Activated T-helper 1 cell treated with anti-CD3 and anti-CD28 coated beads, Interleukin-12 subunit alpha, Interleukin-12 subunit beta, Interleukin-2, Interleukin-4 antibody, amounts not matched to agents 30 ng/mL and 10 ng/mL and 1 ng/mL, durations not matched to agents 14 hours and 24 hours and 36 hours (primary cell): ENCODE measurements at places on chromosomes 5 and 9.

GRCh38 chr9:122286764-122287163, 22.1 kb downstream of the MRRF start:
- DNase-seq: no peak

GRCh38 chr9:135907006-135907430, 328 bp downstream of the CAMSAP1 start:
- DNase-seq: no peak

DNA sequence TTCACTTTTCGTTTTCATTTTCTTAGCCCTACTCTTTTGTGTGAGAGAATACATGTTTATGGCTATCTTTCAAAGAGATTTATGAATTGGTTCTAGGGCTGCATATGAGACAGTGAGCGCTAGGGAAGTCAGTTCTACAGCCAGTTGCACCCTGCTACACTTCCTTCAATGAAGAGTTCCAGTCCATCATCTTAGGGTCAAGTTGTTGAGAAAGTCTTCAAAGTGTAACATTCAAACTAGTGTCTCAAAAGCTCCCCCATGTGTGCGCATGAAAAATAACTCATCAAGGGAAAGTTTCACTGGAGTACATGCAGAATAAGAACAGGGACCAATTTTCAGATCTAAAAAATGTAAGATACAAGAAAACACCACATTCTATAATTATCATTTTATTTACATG, 317.2 kb downstream of the DEPDC1B start:
- DNase-seq: no peak

DNA sequence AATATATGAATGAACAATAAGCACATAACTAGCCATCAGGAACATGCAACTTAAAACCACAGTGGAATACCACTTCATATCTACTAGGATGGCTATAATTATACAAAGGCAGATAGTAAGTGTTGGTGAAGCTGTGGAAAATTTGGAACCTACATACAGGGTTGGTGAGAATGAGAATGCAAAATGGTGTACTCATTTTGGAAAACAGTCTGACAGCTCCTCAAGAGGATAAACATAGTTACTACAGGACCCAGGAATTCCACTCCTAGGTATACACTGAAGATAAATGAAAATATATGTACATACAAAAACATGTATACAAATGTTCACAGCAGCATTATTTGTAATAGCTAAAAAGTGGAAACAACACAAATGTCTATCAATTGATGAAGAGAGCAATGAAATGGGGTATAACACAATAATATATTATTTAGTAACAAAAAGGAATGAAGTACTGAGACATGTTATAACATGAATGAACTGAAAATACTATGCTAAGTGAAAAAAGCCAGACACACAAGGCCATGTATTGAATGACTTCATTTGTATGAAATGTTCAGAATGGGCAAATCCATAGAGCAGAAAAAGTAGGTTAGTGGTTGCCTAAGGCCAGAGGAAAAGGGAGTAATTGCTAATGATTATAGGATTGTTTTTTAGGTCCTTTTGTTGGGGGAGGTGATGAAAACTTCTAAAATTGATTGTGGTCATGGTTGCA, 31.2 kb upstream of the CDK5RAP2 start:
- no peak for DNase-seq

DNA sequence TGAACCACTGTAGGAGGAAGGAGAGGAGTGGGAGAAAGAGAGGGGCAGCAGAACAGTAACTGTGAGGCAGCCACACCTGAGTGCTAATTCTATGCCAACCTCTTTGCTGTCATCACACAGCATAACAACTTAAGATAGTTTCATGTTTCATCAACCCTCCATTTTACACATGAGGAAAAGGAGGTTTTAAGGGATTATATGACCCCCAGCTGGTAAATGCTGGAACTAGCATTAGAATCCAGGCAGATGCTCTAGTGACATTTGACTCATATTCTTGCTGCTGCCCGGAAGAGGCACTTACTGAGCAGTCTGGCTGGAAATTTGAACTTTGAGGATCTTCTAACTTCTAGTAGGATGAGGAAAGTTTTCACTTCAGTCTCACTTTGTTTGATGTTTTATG, 24.1 kb upstream of the VLDLR start:
- DNase-seq: no peak

DNA sequence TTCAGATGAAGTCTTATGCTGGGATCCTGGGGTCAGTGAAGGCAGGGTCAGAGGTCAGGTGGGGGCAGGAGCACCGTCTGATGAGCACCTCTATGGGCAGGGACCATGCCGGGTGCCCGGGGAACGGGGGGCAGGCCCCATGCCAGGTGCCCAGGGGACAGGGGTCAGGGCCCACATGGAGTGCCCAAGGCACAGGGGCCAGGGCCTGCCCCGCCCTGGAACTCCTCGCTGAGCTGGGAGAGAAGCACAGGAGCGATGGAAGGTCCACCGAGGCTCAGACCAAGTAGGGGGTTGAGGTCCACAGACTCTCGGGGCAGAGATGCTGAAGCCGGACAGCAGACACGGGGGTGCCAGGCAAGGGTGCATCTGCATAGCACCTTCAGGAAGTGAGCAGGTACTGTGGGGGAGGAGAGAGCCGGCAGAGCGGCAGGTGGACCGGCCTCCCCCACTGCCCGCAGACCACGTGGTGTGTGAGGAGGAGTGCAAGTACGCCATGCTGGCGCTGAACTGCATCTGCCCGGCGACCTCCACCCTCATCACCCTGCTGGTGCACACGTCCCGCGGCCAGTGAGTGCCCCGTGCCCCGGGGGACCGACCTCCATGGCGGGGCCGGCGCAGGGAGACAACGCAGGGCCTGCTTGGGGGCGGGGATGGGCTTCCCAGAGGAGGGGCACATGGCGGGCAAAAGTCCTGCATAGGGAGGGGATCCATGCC, 67.7 kb downstream of the KCNT1 start:
- DNase-seq: no peak

GRCh38 chr5:115440782-115441451, 103.7 kb downstream of the FEM1C start:
- DNase-seq: no peak

DNA sequence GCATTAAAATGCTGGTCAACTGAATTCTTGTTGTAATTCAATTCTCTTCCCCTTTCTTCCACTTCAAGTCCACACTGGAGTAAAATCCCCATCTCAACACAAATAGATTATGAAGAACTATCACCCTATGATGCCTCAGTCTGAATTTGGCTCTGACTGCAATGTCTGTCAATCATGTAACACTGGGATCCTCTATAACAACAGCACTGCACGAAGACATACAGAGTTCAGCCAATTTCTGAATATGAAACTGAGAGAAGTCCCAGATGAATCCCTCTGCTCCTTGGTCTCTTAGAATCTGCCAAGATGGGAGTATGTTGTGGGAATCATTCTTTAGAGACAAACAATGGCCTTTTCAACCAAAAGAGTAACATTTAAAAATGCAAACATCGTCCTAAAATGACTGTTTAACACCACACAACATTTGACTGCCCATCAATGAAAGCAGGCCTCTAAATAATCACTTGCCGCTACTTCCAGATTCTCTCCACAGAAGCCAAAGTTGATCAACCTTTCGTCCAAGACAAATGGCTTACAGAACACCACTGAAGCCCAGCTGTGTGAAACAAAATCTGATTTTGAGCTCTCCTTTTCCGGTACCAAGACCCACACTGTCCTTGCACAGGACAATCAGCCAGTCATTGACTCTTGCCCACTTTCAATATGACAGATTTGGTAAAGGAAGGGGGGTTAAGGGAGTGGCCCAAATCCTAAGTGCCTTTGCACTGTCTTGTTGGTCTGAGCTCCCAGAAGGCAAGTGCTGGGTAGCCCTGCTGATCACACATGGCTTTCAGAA, 258.0 kb downstream of the EBF1 start:
- no peak for DNase-seq

DNA sequence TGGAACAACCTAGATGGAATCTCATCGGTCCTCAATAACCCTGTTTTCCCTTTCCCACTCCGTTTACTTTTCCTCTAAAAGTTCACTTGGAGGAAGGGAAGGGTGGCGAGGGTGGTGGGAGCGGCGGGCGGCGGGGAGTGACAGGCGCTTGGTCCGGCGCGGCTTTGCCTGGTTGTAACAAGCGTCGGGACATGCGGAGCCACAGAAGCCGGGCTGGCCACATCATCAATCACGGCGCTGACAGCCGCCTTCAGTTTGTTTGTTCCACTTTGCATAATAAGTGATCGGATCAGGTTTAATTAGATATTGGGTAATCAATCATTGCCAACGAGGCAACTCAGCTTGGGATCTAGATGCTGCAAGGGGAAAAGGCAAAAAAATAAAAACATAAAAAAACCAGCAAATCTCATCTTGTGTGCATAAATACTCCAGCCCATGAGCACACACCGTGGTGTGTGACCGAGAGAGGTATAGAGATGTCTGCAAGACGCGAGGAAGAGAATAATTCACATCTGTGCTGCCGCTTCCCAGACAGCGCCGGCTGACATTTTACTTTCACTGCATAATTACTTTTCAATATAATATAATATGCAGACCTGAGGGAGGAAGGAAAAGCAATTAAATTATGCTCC, 396.2 kb upstream of the IRX4 start:
- no peak for DNase-seq

GRCh38 chr9:16406526-16407225, 463.8 kb downstream of the BNC2 start:
- no peak for DNase-seq

DNA sequence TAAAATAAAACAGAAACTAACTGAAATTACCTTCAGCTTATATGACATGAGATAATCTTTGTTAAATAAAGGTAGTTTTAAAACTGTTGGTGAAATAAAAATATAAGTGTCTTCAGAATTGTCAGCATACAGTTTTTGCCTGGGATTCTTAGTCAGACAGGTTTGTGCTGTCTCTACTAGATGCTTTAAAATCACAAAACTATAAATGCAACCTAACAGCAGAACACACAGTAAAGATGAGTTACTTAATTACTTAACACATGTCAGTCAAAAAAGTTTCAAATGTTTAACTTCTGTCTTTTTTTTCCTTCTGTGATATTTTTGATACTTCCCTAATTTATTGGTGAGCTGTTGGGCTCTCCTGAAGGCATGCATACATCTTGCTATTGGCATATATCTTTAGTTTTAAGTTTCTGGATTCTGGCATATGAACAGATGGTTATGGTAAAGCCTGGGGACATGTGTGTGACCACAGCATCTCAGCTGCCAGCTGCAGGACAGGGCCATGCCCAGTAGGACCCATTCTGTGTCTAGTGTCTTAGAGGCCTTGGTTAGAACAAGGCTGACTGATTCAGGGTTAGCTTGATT, 231.1 kb upstream of the NUDT12 start:
- DNase-seq: no peak

GRCh38 chr5:1480217-1480616, 35.0 kb upstream of the SLC6A3 start:
- no peak for DNase-seq

GRCh38 chr5:82986404-82986803, 90.8 kb downstream of the TMEM167A start:
- no peak for DNase-seq

DNA sequence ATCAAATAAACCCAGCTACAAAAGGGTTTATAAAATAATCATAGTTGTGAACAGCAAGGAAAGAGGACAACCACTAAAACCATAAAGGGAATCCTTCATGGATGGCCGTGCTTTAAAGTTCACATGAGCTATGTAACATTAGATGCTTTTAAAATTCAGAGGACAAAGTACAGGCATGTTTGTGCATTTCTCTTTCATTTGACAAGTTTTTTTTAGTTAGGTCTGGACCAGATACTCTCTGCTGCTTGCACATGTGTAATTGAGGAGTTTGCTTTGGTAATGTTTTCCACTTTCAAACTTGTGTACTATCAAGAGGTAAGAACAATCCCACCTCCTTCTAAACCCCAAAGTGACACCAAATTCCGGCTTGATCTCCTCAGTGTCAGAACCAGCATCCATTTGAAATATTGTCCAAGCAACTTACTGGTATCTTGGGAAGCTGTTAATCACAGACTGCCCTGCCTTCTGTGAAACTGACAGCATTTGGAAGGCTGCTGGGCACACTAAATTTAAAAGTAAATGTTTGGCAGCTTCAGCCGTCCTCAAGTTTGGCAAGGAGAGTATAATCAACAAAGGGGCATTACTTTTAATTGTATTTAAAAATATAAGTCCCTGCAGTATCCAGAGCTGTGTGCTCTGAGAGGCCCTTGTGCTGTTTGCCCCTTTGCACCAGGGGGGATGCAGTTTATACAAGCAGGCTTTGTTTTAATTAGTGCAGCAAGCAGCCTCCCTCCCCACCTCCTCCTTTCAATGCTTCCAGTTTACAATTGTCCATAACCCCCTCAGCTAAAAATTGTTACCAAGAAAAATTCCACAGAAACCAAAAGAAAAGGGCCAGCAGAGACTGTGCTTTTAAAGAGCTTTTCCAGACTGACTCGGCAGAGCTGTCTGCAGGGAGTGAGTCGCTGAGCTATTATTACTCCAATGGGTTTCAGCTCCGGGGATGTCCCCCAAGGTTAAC, 328.3 kb upstream of the MPDZ start:
- no peak for DNase-seq

DNA sequence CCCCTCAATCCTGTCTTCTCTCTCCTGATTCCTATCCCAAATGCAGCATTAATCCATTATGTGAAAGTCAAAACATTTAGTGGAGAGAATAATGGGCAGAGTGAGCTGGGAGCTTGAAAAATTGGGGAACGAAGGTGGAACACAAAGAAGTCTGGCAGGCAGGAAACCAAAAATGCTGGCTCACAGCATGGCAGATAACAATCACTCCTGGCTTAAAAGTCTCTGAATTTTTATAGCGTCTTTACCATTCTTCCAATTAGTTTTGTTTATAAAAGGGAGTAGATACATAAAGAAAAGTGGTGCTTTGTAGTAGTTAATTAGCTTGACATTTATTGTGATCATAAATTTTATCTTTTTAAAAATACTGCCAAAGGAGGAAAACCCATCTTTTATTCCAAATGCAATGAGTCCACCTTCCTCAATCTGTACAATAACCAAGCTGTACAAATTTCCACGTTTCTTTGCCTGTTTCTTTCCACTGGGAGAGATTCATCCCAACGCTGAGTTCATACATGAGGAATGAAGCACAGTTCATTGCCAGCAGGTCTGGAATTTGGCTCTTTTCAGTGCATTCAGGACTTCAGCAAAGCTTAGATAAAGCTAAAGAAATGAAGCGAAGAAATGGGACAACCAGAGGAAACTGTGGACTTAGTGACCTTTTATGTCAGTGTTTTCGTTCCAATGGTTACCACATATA, 174.7 kb downstream of the HMHB1 start:
- DNase-seq: no peak

DNA sequence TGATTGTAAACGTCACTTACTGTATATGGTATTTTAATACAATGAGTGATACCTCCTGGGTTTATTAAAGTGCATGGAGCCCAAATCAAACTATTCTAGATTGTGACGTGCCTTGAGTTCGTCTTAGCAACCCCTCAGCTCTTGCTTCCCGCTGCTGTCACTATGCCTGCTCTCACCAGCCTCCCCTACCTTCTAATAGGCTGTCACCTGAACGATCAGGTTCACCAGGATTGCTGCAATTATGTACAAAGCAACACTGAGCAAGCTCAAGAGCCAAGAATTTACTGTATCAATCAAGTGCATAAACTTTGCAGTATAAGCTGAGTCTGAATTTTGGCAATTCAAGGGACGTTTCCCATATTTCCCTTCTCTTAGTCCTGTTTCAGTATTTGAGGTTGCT, 3.0 kb downstream of the LECT2 start:
- no peak for DNase-seq

- DNase-seq: no peak
Measured at GRCh38 chr5:174065528-174066197, 20.2 kb downstream of the NSG2 start.
